ENCODE measurements at places on chromosomes 12 and 14.
A peak's percentile ranks its signal among the peaks of the same experiment; 100 is the strongest.

GRCh38 chr14:51107801-51108200, 12.9 kb upstream of the TRIM9 start:
- no peak for DNase-seq

DNA sequence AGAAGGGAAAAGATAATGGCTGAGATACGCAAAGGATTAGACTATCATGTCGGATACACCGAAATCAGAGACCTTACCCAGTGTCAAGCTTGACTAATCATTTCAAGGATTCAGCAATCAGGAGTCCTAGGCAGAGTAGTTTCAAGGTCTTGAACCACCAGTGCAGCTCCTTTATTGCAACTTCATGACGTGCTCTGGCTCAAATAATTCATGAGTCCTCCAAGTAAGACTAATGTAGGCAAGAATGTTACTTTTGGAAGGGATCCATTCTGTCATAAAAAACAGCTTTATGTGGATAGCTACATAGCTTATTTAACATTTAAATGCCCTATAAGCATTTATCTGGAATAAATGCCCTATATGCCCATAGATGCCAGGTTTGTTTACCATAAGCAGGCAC, 123.2 kb downstream of the LMO3 start:
- DNase-seq: no peak

DNA sequence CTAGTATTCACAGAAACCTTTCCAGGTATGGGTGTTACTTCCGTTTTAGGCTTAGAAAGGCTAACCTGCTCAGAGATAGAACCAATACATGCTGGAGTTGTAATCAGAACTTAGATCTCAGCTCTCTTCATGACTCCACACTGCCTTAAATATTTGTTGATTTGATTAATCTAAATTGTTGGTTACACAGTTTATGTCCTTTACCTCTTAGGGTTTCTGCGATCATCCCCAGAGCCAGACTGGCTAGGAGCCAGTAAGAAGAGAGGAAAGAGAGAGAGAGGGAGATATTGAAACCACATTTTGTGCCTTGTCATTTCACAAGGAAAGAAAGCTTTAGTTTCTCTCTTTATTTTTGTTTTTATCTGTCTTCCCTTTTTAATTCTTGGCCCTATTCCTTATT, 16.8 kb upstream of the MGP start:
- no peak for DNase-seq

DNA sequence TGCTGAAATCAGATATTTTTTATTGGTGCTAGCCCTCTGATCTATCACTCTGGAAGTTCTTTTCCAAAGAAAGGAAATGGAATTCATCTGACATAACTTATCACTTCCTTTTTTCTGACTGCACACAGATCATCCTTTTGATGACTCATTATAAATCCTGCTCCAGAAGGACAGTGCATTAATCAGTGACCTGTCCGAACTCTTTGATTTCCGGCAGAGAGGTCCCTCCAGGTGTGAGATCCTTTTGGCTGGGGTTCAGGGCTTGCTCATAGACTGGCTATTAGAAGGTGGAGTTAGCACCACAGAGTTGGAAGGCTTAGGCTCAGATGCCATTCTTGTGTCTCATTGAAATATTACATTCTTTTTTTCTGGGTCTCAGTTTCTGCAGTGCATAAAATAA, 328.2 kb downstream of the ZFP36L1 start:
- no peak for DNase-seq

- no peak for DNase-seq
Observed at GRCh38 chr14:68518166-68518565, 274.7 kb downstream of the ZFP36L1 start.

DNA sequence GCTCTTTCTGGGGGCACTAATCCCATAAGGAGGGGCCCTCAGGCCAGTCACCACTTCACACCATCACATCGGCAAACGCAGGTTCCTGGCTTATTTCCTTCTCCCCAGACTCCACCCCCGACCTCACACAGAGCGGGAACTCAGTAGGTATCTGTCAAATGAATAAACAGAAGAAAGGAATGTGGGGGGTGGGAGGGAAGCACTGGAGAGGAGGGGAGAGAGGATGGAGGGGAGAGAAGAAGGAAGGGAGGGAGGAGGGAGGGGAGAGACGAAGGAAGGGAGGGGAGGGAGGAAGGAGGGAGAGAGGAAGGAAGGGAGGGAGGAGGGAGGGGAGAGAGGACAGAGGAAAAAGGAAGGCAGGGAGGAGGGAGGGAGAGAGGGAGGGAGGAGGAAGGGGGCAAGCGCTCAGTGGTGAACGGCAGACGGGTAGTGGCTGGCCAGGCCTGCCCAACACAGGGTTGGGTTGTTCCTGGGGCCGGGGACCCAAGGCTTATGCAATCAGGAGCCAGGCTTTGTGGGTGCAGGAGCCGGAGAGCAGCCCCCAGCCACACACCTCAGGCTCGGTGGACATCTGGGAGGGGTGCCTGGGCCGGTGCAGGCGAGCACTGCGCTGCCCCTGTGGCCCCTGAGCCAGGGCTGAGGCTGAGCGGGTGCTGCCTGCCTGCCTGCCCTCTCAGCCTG, 52.6 kb upstream of the FBRSL1 start:
- DNase-seq: no peak

DNA sequence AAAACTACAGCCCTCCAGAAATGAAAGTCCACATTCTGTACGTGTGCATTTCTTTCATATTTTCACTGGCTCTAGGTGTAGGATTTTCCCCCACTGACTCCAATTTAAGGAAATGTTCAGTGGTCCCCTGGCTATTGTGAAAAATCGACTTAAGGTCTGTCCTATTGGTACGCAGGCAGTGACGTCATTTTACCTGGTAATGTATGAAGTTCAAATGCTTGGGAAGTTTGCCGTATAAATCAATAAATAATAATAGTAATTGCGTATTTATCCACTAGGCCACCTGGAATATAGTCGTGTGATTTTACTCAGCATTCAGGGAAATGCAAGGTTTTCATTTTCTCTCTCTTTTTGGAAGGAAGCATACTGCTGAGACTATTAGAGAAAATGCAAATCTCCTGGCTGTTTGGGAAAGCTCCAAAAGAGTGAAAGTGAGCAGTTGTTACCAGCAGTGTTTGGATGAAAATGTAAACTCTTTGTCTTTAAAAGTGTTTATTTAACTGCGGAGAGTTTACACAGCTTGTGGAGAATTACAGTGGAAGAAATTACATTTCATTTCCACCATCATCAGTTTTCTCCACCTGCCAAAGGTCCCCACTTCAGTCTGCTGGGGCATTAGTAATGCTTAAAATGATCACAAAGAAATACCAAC, 107.0 kb downstream of the EXOC5 start:
- DNase-seq: peak; percentile 63

GRCh38 chr14:93977790-93978581, 1.6 kb upstream of the ASB2 start:
- no peak for DNase-seq

GRCh38 chr14:93201155-93201704, 5.6 kb downstream of the GON7 start:
- DNase-seq: no peak

GRCh38 chr12:53543539-53543938, 36.3 kb upstream of the NPFF start:
- peak; percentile 42 for DNase-seq

Measured in NCI-H2081 treated with DMSO at 0.1 percent for 48 hours (cell line).